ENCODE measurements at places on chromosomes 5 and 9.

GRCh38 chr9:14903040-14903439, 7.2 kb downstream of the FREM1 start:
- DNase-seq, result no peak

DNA sequence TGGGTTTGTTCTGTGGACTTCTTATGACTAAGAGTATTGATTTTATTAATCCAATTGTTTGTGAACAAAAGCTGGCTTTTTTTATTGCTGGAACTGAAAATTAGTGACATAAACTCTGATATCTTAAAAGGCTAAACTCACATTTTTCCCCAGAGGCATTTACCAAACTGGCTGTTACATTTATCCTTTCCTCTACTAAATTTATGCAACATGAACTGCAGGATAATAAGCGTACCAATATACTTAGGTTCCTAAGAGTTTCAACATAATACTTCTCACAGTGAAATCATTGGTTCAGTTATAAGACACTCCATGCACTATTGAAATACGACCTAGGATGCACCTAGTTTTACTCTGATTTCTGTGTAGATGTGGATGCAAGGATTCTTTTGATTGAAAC, 560.8 kb upstream of the WWC1 start:
- no peak for DNase-seq

- no peak for DNase-seq
Measured at GRCh38 chr9:3281399-3281798, 244.4 kb downstream of the RFX3 start.

DNA sequence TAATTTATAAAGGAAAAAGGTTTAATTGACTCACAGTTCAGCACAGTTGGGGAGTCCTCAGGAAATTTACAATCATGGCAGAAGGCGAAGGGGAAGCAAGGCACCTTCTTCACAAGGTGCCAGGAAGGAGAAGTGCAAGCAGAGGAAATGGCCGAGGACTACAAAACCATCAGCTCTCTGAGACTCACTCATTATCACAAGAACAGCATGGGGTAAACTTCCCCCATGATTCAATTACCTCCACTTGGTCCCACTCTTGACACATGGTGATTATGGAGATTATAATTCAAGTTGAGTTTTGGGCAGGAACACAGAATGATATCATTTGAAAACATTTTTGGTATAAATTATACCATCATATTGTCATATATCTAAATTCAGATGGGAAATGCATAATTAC, 934.7 kb downstream of the CDH12 start:
- no peak for DNase-seq

GRCh38 chr5:6587171-6587570, 45.7 kb downstream of the NSUN2 start:
- no peak for DNase-seq

DNA sequence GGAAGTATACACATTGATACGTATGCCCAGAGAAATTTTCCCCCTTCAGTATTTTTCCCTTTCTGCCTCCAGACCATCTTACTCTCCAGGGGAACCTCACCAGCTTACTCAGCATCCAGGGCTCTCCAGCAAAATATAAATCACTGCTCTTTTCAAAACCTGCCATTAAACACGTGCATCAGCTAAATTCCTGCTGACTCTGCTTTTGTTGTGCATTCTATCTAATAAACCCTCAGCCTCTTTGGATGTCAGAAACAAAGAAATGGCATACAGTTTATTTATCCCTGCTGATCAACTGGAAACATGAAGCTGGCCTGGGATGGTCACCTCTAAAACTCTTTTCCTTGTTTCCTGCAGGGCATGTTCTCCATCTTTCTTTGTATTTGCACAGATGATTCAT, 126.8 kb downstream of the TRPM3 start:
- no peak for DNase-seq

DNA sequence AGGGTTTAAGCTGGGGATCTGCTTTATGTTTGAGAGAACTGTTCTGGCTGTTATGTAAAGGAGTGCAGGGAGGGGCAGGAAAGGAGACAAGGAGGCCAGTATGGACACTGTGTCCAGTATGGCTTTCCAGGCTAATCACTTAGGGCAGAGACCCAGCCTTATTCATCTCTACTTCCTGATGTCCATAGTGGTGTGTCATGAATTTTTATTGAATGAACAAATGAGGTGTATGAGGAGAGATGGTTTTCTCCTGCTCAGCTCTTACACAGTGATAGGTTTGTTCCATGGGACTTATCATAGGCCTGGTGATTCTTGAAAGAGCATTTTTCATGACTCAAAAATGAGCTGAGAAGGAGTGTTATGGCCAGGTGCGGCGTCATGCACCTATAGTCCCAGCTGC, 20.5 kb upstream of the FGFR4 start:
- DNase-seq, result no peak

DNA sequence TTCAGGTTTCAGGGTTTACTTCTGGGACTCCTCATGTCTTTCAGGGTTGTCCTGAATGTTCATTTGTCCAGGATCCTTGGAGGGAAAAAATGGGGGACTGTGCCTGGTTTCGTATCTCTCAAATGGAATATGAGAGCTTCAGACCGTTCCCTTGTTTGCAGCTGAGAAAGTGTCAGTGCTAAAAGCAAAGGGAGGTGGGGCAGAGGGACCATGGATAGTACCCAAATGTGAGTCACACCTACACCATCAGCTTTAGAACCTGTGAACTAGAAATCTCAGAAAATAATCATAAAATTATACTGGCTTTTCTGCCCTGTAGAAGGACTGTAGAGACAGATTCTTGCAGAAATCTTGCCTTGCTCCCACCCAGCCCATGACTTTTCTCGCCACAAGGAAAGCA, 84.3 kb upstream of the TAF11L2 start:
- DNase-seq, result no peak

- no peak for DNase-seq
Measured at GRCh38 chr5:179180061-179180610, 120.0 kb downstream of the ZNF354C start.

DNA sequence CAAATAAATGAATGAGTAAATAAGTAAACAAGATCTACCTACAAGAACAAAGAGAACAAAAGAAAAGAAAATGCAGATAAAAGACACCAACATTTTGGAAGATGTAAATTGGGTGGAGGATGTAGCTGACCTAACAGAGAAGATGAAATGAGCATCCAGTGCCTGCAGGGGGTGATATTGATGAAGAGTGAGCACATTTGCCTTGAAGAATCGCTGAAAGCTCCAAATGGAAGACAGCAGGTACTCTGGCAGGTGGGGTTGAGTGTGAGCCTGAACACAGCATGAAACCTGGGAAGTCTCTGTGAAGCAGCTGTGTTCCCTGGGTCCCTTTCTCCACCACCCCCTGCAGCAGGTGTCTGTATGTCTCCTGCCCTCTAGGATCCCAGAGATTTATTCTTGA, 125.6 kb downstream of the NXNL2 start:
- no peak for DNase-seq

DNA sequence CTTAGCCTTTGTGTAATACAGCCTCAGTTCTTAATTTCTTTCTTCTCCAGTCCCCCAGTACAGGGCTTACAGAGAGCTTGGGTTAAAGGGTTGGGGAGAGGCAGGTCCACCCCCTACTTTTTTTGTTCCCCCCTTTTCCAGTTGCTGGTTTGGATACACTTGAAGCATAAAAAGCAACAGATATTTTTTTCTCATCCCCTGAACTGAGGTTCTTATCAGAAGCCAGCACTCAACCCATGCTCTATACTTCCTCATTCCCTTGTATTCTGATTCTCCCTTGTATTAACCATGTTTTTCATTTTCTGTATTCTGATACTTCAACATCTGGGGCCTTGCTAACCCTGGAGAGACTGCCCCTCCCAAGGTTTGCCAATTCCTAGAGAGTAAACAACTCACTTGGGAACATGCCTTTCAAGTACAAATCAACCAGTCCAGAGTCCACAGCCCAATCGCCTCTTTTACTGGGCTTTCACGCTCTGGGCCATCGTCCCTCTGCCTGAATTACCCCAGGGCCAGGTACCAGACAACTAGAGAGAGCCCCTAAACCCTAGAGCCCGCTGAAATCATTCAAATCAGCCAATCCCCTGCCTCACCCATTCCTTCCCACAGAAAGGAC, 333.4 kb upstream of the PUM3 start:
- no peak for DNase-seq

- DNase-seq, result no peak
Measured at GRCh38 chr5:177507596-177508220, 1.9 kb downstream of the DOK3 start.

DNA sequence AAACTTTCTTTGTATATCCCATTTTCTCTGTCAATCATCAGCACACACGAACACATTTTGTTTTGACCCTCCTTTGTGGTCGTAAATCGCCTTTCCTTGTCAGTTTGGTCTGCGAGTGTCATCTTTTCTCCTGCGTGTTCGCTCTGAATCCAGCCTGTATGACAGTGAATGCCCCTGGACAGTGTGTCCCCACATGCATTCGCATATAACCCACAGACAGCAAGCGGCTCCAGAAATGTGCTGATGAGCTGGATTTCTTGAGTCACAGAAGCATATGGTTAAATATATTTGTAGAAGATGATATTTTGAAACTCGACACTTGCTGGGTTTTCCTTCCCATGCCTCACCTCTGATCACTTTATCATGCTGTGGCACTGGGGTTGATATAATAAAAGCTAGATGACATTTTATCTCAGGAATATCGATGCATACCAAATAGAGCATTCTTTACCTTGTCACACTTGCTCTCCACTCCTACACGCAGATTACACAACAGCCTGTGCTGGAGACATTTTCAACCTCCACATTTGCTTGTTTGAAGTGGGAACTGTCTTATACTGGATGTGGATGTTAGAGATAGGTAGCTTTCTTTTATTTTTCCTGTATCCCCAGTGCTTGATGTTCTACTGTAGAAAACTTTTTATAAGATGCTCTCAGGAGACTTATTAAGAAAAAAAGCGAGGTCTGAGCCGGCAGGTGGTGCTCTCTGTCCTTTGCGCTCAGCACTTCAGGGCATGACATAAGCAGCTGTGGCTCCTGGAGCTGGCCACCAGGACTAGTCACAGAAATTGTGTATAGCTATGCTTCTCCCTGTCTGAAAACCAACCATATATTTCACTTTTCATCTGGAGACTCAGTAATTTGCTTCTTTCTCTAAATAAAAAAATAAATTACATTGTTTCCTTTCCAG, 215.1 kb downstream of the SH3GL2 start:
- no peak for DNase-seq

- no peak for DNase-seq
Measured at GRCh38 chr9:98291820-98292219, 36.4 kb upstream of the TBC1D2 start.

DNA sequence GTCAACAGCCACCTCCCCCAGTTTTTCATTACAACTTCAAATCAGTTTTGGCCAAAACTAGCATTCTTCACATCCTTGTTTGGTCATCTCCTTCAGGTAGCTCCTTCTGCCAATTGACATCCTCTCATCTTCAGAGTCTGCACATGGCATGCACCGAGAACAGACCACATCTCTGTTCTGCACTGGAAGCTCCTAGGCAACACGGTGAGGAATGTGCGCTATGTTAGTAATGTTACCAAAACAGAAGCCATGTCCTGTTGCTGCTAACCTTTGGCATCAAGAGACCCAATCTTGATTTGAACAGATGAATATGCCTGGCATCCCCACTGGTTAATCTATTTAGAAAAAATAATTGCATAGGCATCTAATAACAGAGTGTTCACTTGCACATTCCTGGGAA, 5.1 kb upstream of the HK3 start:
- no peak for DNase-seq

- no peak for DNase-seq
Measured at GRCh38 chr5:148856424-148856823, 30.0 kb downstream of the ADRB2 start.

- DNase-seq, result no peak
Measured at GRCh38 chr9:14985419-14985818, 75.2 kb upstream of the FREM1 start.

DNA sequence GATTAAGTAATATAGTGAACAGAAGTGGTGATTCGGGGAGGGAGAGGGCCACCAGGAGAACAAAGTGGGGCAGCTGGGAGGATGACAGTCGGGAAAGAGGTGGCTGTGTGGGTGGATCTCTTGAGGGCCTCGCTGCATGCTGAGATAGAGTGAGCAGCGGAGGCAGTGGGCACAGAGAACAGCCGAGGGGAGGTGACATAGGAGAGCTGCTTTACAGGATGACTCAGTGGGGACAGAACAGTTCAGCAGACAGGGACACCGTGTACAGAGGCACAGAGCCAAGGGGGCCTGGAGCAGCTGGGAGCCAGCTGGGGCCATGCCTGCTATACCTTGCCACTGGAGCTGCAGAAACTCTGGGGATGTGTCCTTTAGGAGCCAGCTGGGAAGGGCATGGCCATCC, 273.9 kb downstream of the GADD45G start:
- DNase-seq, result peak; percentile 20

DNA sequence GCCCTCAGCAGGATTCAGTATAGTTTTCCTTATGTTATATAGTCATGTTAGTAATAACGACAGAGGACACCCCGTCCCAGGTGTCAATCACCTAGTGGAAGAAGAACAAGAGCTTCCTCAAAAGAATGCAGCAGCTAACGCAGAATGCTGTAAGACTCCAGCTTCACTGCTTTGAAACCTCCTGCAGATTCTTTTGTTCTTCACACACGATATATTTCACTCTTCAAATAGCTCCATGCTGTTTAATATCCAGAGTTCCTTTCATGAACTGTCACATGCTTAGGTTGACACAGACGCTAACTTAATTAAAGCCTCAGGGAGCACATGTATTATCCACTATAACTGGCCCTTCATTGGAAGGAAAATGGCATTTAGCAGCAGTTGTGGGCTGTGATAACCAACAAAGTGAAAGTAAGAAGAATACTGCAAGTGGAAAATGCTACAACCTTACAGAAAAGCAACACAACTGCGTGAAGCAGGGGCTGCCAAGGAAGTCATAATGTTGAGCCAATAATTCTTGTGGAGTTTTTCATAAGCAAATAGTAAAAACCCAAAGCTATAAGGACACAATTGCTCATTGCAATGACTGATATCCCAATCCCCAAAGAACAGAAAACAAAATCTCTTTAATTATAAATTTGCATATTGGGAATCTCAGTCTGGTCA, 387.5 kb downstream of the PLK2 start:
- DNase-seq, result no peak

DNA sequence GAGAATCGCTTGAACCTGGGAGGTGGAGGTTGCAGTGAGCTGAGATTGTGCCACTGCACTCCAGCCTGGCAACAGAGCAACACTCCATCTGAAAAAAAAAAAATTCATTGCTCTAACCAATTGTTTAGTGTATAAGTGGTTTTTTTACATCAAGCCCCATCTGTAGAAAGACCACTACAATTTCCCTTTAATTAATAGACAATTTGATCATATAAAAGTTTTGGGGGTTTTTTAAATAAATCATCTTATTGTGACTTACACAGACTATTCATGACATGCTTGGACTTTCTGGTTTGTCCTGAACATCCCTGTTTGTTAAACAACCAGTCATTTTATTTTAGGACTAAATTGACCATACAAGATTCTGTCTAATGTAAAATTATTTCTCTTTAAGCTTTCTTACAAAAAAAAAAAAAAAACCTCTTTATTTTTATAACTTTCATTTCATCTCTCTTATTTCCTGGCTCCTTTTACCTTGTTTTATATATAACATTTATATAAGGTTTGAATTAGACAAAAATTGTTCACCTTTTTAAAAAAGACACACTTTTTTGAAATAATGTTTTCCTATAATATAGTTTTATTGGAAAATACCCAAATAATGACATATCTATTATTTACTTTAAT, 9.8 kb upstream of the FANCC start:
- no peak for DNase-seq

GRCh38 chr9:87088192-87088591, 140.9 kb upstream of the GAS1 start:
- DNase-seq, result no peak

GRCh38 chr5:65413822-65414221, 67.9 kb downstream of the ADAMTS6 start:
- DNase-seq, result no peak

GRCh38 chr5:178182158-178182876, 4.9 kb downstream of the GMCL2 start:
- DNase-seq, result no peak

GRCh38 chr5:98753507-98753906, 20.0 kb upstream of the RGMB start:
- DNase-seq, result no peak
